ENCODE measurements at places on chromosomes 2 and 18. TPM values are rescaled to one million over a fixed set of nuclear protein-coding genes. Genes with fewer than 3 reads are reported as not detected.

INSIG2 gene
- total RNA-seq: 4.9 TPM

EVA1A gene
- not detected for total RNA-seq

POLE4 gene
- 61.7 TPM for total RNA-seq

FBXO11 gene
- 12.0 TPM for total RNA-seq

TRIM43 gene
- total RNA-seq: not detected

DPP10 gene
- total RNA-seq: not detected

GRCh38 chr2:129909651-129910418 is 69.6 kb upstream of the RAB6C start:
- no peak for DNase-seq

GRCh38 chr2:47935071-47935470 is 28.8 kb upstream of the FBXO11 start:
- DNase-seq: no peak

GRCh38 chr2:231410293-231411004 is 14.9 kb downstream of the B3GNT7 start:
- DNase-seq: no peak

GRCh38 chr18:35050705-35051195 is 9.5 kb downstream of the MAPRE2 start:
- DNase-seq: no peak

GRCh38 chr18:2451556-2451955 is 119.7 kb downstream of the METTL4 start:
- DNase-seq: no peak

- no peak for DNase-seq
Observed at GRCh38 chr18:21110713-21111345, 784 bp downstream of the ROCK1 start.

DNA sequence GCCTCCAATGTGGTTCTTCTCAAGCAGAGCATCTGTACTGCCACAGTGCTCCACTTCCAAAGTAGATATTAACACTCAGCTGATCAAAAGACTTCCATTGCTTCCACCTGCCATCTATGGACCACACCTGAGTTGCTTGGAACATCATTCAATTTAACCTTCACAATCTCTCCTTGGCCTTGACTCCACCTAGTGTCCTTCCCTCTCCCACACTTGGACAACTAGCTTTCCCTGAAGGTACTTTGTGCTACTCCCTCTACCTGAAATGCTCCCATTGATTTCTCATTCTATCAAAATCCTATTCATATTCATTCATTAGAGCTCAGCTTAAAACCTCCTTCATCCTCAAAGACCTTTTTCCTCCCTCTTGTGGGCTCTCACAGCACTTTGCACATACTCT is 48.7 kb downstream of the SOWAHC start:
- DNase-seq: peak; percentile 64

GRCh38 chr2:145185696-145186095 is 665.8 kb upstream of the ZEB2 start:
- no peak for DNase-seq

GRCh38 chr2:19611491-19612332 is 253.3 kb upstream of the OSR1 start:
- peak; percentile 92 for DNase-seq

GRCh38 chr2:232521959-232522622 is 1.9 kb downstream of the PRSS56 start:
- DNase-seq: peak; percentile 44

- no peak for DNase-seq
Observed at GRCh38 chr18:50706199-50706598, 113.6 kb downstream of the MRO start.

GRCh38 chr2:10865841-10866240 is 45.9 kb upstream of the KCNF1 start:
- DNase-seq: no peak

DNA sequence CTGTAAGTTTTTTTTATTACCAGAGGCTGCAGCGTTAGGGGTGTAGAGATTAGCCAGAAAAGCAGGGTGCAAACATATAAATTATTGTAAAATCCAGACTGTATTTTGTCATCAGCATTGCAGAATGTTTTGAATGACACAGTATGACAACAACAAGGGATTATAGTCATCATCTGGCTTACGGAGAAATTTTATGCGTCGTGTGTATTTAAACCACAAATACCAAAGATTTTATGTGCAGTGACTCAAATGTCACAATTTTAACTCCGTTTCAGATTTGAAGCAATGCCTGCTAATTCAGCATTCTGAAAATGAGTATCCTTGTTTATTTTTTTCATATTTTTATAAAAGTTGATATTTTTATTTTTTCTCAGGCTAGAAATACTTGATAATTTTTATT is 19.4 kb upstream of the TMX3 start:
- no peak for DNase-seq
